ENCODE measurements at places on chromosomes 3 and 15.

GRCh38 chr3:136042608-136043221 is 77.2 kb downstream of the PPP2R3A start:
- no peak for DNase-seq

DNA sequence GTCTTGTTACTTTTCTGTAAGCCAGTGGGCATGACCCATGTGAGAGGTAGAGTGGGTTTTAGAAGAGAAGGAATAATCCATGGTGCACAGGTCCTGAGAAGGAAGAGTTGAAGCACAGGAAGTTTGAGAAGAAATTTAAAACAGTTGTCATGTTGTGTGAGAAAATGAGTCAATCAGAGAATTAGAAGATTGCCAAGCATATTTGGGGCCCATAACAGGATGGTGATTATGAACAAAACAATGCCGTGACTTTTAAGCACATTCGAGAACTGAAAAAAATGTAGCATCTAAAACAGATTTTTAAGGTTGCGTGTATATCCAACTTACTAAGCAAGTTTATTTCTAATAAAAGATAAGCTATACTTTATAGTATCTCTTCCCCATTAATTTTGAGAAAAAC is 198.7 kb downstream of the RORA start:
- DNase-seq, result no peak

- DNase-seq, result no peak
These were observed 334 bp upstream of the IGSF11 start for GRCh38 chr3:119035014-119035346.

- no peak for DNase-seq
These were observed 7.5 kb downstream of the DET1 start for GRCh38 chr15:88538972-88539371.

- no peak for DNase-seq
These were observed 812 bp downstream of the P4HTM start for GRCh38 chr3:48990636-48991469.

- DNase-seq, result no peak
These were observed 79.5 kb downstream of the FBLN2 start for GRCh38 chr3:13628432-13628831.

- no peak for DNase-seq
These were observed 85.0 kb upstream of the XCR1 start for GRCh38 chr3:46112296-46112695.

DNA sequence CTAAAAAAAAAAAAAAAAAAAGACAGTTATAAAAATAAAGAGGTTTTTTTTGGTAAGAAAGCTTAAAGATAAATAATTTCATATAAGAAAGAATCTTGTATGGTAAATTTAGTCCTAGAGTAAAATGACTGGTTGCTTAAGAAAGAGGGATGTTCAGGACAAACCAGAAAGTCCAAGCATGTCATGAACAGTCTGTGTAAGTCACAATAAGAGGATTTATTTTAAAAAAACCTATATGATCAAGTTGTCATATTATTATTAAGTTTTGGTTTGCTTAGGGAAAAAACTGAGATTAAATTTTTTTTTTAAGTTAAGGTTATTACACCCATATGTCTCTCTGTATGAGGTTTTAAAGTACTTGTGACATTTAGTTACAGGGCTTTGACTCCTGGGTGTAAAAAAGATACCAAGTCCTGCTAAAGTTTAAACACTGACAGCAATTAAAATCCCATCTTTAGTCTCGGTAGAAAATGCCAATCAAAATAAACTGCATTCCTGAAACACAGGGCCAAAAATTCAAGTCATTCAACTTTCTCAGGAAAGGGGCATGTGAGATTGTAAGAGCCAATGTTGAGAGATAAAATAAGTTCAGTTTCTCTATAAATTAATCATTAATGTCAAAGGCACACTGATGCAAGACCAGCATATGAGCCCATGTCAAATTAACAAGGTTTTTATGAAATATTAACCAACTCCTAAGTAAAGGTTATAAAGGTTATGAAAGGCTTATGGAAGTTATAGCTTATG is 8.5 kb upstream of the BDH1 start:
- no peak for DNase-seq

GRCh38 chr3:141268306-141268705 is 36.7 kb downstream of the PXYLP1 start:
- no peak for DNase-seq

GRCh38 chr15:100372739-100373119 is 31.0 kb upstream of the ADAMTS17 start:
- no peak for DNase-seq

GRCh38 chr15:97972366-97972765 is 11.9 kb downstream of the ARRDC4 start:
- no peak for DNase-seq

DNA sequence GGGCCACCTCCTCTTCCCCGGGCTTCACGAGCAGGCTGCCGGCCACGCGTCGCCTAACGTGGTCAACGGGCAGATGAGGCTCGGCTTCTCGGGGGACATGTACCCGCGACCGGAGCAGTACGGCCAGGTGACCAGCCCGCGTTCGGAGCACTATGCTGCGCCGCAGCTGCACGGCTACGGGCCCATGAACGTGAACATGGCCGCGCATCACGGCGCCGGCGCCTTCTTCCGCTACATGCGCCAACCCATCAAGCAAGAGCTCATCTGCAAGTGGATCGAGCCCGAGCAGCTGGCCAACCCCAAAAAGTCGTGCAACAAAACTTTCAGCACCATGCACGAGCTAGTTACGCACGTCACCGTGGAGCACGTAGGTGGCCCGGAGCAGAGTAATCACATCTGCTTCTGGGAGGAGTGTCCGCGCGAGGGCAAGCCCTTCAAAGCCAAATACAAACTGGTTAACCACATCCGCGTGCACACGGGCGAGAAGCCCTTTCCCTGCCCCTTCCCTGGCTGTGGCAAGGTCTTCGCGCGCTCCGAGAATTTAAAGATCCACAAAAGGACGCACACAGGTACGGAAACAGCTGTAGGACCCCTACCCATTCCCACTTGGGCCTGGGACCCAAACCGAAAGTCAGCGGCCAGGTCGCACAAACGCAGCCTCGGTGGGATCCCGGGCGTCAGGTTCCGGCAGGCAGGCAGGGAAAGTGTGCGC is 1.5 kb downstream of the ZIC1 start:
- DNase-seq, result no peak

DNA sequence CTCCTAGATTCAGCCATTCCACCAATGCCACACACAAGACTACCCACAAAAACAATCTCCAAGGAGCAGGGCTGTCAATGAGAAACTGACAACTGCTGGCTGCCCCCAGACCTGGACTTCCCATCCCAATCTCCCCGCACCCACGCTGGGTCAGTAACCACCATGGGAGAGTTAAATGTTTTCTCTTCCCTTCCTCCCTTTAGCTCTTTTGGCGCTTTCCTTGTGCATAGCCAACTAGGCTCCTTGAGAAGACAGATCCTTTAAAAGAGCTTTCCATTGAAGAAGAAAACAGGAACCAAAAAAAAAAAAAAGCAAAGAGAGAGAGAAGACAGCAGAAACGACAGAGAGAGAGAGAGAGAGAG is 8.3 kb downstream of the BCL6 start:
- DNase-seq, result no peak

DNA sequence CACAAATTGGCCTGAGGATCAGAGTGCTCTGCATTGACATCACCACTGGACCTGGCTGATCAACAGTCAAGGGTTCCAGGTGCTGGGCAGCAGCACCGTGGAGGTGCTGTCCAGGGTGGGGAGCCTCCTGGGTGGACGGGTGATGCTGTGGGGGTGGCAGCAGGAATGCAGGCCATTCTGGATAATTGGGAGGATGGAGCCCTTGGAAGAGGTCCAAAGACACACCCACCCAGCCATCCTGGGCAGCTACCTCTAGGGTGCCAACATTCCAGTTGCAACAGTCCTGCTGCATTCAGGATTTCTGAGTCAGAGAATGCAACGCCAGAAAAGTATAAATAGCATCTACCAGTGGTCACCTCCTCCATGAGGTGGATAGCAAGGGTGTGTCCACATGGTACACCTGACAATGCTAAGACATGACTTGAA is 26.8 kb downstream of the STARD5 start:
- DNase-seq, result no peak

GRCh38 chr3:63351159-63352007 is 73.3 kb downstream of the SYNPR start:
- DNase-seq, result no peak

DNA sequence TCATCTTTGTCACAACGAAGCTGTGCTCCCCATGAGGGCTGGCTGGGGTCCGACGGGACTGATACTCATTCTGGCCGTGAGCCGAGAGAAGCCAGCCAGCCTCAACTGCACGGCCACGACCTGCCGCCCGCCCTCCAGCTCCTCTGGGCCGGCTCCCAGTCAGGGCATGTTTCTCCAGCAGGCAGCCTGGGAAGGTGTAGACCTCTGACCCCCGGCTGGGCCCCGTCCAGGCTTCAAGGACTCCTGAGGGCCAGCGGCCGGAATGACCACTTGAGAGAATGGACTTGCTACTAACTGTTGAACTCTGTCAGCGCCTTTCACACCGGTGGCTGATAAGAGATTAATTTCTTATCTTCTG is 18.1 kb upstream of the MUC4 start:
- no peak for DNase-seq

GRCh38 chr15:39255760-39256159 is 325.1 kb upstream of the THBS1 start:
- no peak for DNase-seq

GRCh38 chr3:83902787-83903533 is 1055.8 kb upstream of the CADM2 start:
- no peak for DNase-seq

DNA sequence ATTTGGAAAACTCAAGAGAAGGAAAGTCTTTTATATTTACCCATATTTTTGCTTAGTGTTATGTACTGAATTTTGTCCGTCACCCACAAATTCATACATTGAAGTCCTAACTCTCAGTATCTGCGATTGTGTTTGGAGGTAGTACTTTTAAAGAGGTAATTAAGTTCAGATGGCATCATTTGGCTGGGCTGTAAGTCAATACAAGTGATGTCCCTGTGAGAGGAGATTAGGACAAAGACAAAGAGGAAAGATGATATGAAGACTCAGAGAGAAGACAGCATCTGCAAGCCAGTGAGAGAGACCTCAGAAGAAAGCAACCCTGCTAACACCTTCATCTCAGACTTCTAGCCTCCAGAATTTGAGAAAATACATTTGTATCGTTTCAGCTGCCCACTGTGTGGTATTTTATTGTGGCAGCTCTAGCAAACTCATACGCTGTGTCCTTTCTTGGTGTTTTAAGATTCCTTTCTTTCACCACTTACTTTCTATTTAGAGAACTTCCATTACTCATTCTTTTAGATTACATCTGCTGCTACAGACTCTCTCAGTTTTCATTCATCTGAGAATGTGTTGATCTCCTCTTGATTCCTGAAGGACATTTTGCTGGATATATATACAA is 17.0 kb downstream of the LRCH3 start:
- no peak for DNase-seq

- no peak for DNase-seq
These were observed 639 bp downstream of the MKRN3 start for GRCh38 chr15:23566071-23566554.

- no peak for DNase-seq
These were observed 3.4 kb upstream of the DGKG start for GRCh38 chr3:186365202-186365974.

- no peak for DNase-seq
These were observed 439.5 kb downstream of the PDCD6IP start for GRCh38 chr3:34237946-34238345.

DNA sequence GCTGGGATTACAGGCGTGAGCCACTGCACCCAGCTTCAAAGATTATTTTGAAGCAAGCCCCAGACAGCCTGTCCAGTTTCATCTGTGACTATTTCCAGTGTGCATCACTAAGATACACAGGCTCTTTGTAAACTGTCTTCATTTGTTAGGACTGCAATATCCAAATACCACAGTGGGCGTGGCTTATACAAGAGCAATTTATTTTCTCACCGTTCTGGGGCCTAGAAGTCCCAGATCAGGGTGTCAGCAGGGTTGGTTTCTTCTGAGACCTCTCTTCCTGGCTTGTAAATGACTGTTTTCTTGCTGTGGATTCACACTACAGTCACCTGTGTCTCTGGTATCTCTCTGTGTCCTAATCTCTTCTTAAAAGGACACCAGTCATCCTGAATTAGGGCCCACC is 59.7 kb downstream of the RLBP1 start:
- no peak for DNase-seq

- no peak for DNase-seq
These were observed 14.5 kb upstream of the ARHGAP31 start for GRCh38 chr3:119279584-119280243.

DNA sequence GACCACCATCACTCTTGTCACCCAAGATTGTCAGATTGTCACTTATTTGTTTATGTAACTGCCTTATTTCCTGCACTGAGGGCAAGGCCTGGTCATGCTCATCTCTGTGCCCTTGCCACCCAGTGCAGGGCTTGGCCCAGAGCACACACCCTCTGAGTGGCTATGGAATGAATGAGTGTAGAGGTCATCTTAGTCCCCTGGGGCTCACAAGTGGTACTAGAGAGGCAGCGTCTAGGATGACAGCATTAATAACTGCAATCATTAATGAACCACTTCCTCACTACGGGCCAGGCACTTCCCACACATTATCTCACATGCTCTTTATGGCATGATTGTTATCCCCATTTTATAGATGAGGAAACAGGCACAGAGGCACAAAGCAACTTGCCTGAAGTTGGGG is 117.0 kb downstream of the SMAD6 start:
- DNase-seq, result no peak

- no peak for DNase-seq
These were observed 20.3 kb downstream of the FAM98B start for GRCh38 chr15:38474155-38474757.

GRCh38 chr3:128297401-128298138 is 144.3 kb downstream of the EEFSEC start:
- DNase-seq, result no peak

DNA sequence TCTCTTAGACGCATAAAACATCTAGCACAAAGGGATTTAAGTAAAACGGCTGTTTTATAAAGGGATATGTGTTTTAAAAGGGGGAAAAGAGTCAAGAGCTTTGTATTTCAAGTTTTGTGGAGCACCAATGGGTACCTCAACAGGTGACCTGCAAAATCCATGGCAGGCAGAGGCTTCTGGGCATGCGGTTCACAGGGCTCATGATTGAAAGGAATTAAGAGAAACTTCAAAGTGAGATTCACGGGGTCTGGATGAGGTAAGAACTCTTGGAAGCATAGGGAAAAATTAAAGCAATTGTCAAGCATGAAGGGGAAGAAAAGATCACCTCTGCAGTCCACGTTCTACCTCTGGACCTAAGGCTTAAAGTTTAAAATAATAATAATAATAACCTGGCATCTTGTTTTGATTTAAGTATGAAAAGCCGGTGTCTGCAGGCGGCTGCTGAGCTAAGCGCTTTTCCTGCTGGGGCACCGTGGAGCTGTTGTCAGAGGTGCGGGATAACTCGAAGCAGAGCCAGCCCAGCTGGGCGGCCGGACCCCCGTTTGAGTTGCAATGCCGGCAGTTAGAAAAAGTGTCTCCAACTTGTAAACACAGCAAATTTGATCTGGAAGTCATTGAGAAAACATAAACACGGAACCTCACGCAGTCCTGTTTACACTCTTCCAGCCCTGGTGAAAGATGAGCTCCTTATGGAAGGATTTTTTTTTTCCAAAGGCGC is 40.5 kb downstream of the HES1 start:
- DNase-seq, result no peak

- no peak for DNase-seq
These were observed 251.1 kb downstream of the OCA2 start for GRCh38 chr15:27847775-27848710.

- no peak for DNase-seq
These were observed 57.3 kb downstream of the SLC4A7 start for GRCh38 chr3:27426926-27427325.

GRCh38 chr3:19489936-19490335 is 341.6 kb downstream of the KCNH8 start:
- no peak for DNase-seq

GRCh38 chr3:115518100-115518852 is 105.0 kb upstream of the GAP43 start:
- no peak for DNase-seq

GRCh38 chr3:160132226-160132625 is 93.0 kb upstream of the C3orf80 start:
- DNase-seq, result no peak
